ENCODE measurements at places on chromosomes 1 and 21. TPM values are rescaled to one million over a fixed set of nuclear protein-coding genes. Genes with fewer than 3 reads are reported as not detected.
A peak's percentile ranks its signal among the peaks of the same experiment; 100 is the strongest.

GRCh38 chr1:16617778-16618580 lies 4.6 kb upstream of the NBPF1 start:
- DNase-seq, result no peak

DNA sequence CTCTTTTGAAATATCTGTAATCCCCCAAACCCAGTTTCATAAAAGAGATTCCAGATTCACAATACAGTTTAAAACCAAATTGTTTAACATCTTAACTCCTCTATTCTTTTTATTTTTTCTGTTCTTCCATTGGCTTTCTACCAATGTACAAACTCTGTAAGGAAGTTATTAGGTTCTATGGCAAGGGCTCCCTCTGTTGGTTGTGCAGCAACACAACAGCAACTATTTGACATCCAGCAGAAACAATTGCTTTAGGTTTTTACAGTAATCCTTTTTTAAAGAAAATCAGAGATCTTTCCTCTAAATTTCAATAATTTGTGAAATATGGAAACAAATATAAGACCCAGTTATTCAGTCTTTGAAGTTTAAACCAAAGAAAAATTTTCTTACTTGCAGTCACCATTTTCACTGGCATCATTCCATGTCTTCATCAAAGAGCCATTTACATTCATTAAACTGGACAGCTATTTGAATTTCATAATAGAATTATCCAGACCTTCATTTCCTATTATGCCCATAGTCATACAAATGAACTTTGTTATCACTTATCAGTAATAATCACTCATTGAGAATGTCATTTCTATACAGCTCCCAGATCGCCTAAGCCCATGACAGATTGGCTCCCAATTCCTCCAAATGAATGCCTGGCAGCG lies 46.5 kb upstream of the RNF11 start:
- peak; percentile 66 for DNase-seq

DNA sequence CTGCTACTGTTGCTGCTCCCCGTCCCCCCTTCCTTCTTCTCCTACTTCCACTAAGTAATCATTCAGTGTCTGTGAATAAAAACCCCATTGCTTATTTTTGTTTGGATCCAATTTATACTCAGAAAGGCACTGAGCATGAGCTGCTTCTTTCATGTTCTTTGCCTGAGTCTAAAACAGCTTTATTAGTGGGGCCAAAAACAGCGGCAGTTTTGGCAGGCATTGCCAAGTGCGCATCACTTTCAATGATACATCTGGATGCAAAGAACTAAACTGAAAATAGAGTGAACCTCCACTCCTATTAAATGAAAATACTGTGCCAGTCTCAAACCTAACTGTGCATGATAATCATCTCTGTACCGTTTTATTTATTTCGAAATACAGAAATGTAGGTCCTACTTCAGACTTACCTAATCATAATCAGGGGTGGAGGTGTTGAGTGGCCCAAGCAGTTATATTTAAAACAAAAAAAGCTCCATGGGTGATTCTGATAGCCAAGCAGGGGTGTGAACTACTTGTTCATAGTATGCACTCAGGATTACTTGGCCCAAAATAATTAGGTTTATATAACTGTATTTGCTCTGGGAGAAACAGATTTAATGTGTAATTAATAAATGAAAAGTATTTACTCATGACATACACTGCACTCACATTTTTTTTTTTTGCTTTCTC lies 48.4 kb downstream of the NEK7 start:
- DNase-seq, result no peak

AGMAT gene
- 2.6 TPM for total RNA-seq

FGR gene
- total RNA-seq, result not detected

RHD gene
- not detected for total RNA-seq

ANKRD65 gene
- 0.54 TPM for total RNA-seq

Data from G401 (cell line).